Naive thymus-derived CD8-positive, alpha-beta T cell (primary cell): ENCODE measurements at places on chromosomes 3 and 15. TPM values are rescaled to one million over a fixed set of nuclear protein-coding genes. Genes with fewer than 3 reads are reported as not detected.

The CLDN18 gene
- not detected for total RNA-seq

The CHST13 gene
- not detected for total RNA-seq

- H3K36me3 ChIP-seq = no peaks in the 10 kb centered on the region
- no peaks in the 10 kb centered on the region for H3K27me3 ChIP-seq
- no peak overlapping the region for H3K27ac ChIP-seq
These were observed 16.1 kb upstream of the LYSMD4 start for GRCh38 chr15:99749386-99749785.

GRCh38 chr3:21551019-21551418 is 200.0 kb downstream of the ZNF385D start:
- no peak overlapping the region for H3K27ac ChIP-seq
- DNase-seq = no peak
- H3K36me3 ChIP-seq = peaks cover 6% of the 10 kb centered on the region
- H3K27me3 ChIP-seq = no peaks in the 10 kb centered on the region
- no peaks in the 10 kb centered on the region for H3K4me1 ChIP-seq

- peaks cover 7% of the 10 kb centered on the region for H3K4me1 ChIP-seq
- no peaks in the 10 kb centered on the region for H3K36me3 ChIP-seq
- no peak overlapping the region for H3K27ac ChIP-seq
- no peaks in the 10 kb centered on the region for H3K27me3 ChIP-seq
- no peak for DNase-seq
- no peak overlapping the region for H3K4me3 ChIP-seq
These were observed 231.3 kb downstream of the LPP start for GRCh38 chr3:188385295-188385694.
